ENCODE measurements at places on chromosomes 16 and 17.

DNA sequence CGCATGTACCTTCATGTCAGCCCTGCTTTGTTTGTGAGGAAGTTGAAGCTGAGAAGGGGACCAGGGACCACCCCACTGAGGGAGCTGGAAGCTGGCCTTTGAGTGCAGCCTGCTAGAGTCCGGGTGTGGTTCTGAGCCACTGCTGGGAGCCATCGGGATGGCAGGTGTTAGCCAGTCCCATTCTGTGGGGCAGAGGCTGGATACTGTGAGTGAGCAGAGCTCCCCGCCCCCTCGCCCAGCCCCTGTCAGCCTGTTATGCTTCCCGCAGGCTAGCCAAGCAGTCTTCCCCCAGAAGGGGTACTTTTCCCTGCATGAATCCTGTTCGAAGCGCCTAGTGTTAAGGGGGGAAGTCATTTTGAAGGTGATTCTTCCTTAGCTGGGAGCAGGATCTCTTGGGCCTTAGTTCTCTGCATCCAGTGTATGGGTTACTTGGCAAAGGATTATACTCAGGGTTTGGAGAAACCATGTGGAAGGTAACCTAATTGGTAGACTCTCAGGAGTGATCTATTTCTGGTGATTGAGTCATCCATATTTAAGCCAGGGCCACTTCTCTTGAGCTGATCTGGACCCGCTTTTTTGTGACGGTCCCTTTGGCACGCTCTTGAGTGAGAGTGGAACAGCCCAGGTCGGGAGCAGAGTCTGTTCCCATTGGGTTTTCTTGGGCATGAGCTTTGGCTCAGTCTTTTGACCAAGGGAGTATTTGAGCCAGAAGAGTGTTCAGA, 23.8 kb downstream of the AKAP1 start:
- DNase-seq, result no peak

- no peak for DNase-seq
Measured at GRCh38 chr17:67440277-67441051, 63.4 kb downstream of the PITPNC1 start.

DNA sequence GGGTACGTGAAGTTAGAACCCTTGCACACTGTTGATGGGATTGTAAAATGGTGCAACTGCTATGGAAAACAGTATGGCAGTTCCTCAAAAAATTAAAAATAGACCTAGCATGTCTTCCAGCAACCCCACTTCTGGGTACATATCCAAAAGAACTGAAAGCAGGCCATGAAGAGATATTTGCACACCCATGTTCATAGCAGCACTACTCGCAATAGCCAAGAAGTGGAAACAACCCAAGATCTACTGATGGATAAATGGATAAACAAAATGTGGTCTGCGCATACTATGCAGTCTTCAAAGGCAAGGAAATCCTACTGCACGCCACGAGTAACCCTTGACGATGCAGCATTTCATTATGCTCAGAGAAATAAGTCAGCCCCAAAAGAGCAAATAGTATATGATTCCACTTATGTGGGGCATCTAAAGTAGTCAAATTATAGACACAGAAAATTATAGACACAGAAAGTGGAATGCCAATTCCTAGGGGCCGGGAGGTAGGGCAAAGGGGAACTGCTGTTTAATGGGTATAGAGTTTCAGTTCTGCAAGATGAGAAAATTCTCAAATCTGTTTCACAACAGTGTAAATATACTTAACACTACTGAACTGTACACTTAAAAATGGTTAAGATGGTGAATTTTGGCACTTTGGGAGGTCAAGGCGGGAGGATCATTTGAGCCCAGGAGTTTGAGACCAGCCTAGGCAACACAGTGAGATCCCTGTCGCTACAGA, 17.2 kb downstream of the CORO7 start:
- DNase-seq, result no peak

- no peak for DNase-seq
Measured at GRCh38 chr16:65410801-65411200, 288.9 kb upstream of the CDH11 start.

Measured in caudate nucleus (tissue), 63 donors.